ENCODE measurements at places on chromosomes 16 and 17.

- peak; percentile 4 for DNase-seq
Observed at GRCh38 chr17:82648742-82649331, 593 bp upstream of the WDR45B start.

DNA sequence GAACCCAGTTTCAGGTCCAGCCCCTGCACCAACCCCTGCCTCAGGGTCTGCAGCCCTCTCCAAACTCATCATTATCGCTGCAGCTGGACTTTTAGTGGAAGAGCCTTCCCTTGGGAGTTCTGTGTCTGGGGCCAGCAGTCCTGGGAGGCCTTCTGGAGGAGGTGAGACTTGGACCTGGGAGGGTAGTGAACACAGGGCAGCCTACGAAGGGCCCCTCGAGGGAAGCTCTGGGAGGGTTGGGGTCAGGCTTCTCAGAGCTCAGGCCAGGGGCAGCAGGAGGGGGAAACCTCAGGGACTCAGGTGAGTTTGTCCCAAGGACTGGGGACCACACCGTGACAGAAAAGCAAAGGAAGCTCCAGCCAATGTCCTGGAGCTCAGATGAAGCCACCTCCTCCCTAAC, 11.3 kb upstream of the SRRM2 start:
- no peak for DNase-seq

- no peak for DNase-seq
Observed at GRCh38 chr17:80312621-80313135, 52.0 kb downstream of the RNF213 start.

- no peak for DNase-seq
Observed at GRCh38 chr17:68353111-68353521, 61.8 kb downstream of the ARSG start.

GRCh38 chr17:21031756-21032396, 10.9 kb downstream of the USP22 start:
- no peak for DNase-seq

GRCh38 chr16:83794860-83795554, 12.8 kb upstream of the HSBP1 start:
- no peak for DNase-seq

DNA sequence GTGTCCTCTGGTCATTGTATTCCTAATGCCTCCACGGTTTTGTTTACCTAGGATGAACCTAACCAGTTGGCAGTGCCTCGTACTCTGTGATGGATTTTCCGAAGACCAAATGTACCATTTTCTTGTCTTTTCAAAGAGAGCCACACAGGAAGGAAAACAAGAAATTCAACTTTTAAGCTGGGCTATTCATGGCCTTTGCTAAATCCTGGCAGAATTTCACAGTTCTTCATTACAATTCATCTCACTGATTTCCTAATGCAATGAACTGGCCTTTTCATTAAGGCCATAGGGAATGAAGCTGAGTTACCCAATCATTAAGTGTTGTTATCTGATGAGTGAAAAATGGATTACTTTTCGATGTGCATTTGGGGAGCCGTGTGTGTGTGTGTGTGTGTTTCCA, 7.9 kb upstream of the KCNJ16 start:
- DNase-seq: no peak
